ENCODE measurements at places on chromosomes 2 and 18. TPM values are rescaled to one million over a fixed set of nuclear protein-coding genes. Genes with fewer than 3 reads are reported as not detected.

DNA sequence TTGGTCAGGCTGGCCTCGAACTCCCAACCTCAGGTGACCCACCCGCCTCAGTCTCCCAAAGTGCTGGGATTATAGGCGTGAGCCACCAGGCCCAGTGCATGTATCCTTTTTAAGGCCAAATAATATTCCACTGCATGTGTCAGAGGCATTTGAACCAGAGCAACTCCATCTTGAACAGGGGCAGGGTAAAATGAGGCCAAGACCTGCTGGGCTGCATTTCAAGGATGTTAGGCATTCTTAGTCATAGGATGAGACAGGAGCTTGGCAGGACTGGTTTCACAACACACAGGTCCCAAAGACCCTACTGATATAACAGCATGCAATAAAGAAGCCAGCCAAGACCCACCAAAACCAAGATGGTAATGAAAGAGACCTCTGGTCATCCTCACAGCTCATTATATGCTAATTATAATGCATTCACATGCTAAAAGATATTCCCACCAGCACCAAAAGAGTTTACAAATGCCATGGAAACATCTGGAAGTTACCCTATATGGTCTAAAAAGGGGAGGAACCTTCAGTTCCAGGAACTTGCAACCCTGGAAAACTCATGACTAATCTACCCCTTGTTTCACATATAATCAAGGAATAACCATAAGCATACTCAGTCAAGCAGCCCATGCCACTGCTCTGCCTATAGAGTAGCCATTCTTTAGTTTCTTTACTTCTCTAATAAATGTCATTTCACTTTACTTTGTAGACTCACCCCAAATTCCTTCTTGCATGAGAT lies 204.6 kb downstream of the RAB3GAP1 start:
- no peak for DNase-seq

- DNase-seq, result no peak
These were observed 76.8 kb upstream of the EPC2 start for GRCh38 chr2:148567716-148568115.

GRCh38 chr2:209321076-209321475 lies 102.8 kb upstream of the MAP2 start:
- no peak for DNase-seq

Gene VWC2L
- not detected for total RNA-seq

DNA sequence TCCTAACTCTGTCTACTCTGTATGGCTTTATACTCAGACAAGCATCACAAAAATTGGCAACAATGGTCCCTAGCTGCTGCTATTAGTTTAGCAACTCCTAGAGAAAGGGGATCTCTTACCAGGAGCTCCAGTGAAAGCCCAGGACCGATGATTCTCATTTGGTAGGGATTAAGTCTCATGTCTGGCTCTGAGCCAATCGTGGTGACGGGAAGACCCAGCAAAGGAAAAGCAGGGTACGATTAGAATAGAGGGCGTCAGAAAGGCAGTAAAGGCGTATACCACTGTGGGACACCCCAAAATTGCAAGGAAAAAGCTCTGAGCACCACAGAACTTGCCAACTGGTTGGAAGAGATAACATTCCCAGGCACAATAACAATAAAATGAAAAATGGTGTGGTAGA lies 129.5 kb downstream of the MTCL1 start:
- DNase-seq, result no peak

Gene MAP3K19
- not detected for total RNA-seq

Gene ATOH8
- total RNA-seq, result 0.54 TPM

DNA sequence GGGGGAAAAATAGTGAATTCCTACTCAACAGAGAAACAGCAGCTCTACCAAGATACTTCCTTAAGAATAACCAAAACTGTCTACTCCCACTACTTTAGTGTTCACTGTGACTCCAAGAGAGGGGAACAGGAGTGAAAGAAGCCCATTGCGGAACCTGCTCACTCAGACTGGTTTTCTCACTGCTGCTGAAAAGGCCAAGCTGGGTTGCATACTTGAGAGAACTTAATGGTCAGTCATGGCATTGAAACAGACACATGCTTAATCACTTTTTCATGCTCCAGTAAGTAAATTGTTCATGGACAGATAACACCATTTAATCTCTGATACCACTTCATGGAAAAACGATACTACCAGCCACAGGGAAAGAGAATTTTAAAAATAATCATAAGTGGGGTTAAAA lies 35.7 kb upstream of the SLC8A1 start:
- DNase-seq, result no peak

GRCh38 chr2:110876167-110876999 lies 144.0 kb downstream of the ACOXL start:
- no peak for DNase-seq

GRCh38 chr2:144224472-144224871 lies 295.4 kb downstream of the ZEB2 start:
- no peak for DNase-seq

- no peak for DNase-seq
These were observed 171.2 kb upstream of the MYO3B start for GRCh38 chr2:170006587-170007325.

- DNase-seq, result no peak
These were observed 17.2 kb downstream of the TET3 start for GRCh38 chr2:74001781-74002504.

DNA sequence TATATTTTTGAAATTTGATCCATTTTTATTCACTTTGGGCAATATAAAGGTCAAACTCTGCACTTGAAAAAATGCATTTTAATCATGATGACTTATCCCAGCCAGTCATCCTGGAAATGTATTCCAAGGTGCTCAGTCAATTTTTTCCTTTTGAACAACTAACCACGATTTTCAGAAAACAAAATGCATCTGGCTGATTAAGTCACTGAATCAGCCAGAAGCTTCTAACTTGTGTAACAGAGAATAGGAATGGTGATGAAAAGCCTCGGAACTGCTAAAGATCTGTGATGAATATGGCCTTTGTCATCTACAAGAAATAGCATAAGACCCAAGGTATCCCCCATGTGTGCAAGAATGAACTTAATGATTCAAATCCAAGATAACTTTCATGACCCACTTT lies 572.7 kb downstream of the EPHA4 start:
- no peak for DNase-seq

Gene AMER3
- total RNA-seq, result 0.19 TPM

DNA sequence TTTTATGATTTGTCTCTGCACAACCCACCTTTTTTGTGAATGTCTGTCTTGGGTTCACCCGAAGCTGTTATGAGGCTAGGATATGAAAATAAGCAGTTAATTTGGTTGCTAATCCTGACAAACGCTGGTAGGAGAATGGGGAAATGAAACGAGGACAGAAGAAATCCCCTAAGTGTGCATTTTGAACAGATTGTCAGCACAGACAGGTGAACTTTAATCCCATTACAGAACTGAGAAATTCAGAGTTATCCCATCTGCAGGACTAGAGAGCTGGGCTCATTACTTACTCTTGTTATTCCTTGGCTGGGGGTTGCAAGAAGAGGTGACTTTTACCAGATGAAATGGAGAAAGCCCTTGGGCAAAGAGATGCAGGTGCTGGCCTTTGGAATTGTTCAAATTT lies 123.3 kb upstream of the NYAP2 start:
- no peak for DNase-seq

DNA sequence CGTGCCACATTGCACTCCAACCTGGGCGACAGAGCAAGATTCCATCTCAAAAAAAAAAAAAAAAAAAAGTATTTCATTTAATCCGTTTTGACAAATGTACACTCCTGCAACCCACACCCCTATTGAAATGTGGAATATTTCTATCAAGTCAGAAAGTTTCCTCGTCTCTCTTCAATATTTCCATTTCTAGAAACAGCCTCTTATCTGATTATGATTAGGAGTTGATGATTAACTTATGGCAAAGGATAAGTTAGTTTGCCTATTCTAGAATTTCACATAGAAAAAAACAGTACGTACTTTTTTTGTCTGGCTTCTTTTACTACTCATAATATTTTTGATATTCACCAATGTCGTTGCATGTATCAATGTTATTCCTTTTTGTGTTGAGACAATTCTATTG lies 107.1 kb upstream of the DNMT3A start:
- DNase-seq, result no peak

DNA sequence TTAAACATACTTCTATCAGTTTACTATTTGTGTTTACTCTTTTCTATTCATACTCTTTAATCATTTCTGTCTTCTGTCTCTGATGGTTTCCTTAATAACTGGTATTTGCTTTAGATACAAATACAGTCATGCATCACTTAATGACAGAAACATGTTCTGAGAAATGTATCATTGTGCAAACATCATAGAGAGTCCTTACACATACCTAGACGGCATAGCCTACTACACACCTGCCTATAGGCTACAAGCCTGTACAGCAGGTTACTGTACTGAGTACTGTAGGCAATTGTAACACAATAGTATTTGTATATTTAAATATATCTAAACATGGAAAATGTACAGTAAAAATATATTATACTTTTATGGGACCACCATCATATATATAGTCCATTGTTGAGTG lies 36.3 kb downstream of the VSNL1 start:
- DNase-seq, result no peak

Gene EGR4
- total RNA-seq, result not detected

GRCh38 chr2:29987146-29987545 lies 65.8 kb upstream of the ALK start:
- DNase-seq, result no peak

DNA sequence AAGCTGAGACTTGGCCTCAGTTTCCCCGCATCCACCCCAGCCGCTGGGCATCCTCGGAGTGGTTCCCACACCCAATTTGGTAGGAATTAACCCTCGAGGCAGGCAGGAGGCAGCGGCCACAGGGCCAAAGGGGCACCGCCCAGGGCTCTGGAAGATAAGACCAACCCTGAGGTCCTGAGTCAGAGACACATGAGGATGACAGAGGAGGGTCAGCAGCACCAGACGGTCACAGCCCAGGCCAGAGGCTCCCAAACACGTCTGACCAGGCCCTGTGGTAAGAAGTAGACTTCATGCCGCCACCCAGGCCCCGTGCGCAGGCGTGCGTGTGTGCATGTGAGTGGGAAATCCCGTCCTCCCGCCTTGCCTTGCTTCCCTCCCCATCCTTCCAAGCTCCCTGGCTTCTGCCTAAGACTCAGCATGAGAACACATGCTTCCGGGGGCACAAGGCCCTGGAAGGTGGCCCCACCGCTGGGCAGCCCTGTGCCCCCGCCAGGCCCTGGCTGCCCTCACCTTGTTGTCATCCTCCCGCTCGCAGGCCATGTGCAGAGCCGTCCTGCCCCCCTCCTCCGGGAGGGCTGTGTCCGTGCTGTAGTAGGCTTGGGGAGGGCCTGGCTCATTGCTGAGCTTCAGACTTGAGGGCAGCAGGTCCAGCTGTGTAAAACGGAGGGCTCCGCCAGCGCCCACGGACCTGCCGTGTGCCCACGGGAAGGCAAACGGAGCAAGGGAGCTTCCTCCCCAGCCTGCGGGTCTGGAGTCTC lies 46.3 kb downstream of the ANKMY1 start:
- no peak for DNase-seq

DNA sequence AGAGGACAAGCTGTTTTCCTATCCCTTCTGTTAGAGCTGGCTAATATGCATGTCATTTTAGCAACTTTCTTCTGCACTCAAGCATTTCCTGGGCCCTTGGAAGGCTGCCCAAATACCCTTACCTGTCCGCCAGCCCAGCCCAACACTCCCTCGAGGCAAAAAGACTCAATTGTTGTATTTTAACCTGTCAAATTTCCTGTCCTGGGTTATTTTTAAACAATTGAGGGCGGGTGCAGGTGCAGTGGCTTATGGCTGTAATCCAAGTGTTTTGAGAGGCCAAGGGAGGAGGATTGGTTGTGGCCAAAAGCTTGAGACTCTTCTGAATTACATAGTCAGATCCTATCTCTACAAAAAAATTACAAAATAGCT lies 125.0 kb upstream of the ARHGAP28 start:
- no peak for DNase-seq

Gene SCN3A
- total RNA-seq, result not detected

- no peak for DNase-seq
These were observed 29.4 kb upstream of the TSPYL6 start for GRCh38 chr2:54285451-54285850.

DNA sequence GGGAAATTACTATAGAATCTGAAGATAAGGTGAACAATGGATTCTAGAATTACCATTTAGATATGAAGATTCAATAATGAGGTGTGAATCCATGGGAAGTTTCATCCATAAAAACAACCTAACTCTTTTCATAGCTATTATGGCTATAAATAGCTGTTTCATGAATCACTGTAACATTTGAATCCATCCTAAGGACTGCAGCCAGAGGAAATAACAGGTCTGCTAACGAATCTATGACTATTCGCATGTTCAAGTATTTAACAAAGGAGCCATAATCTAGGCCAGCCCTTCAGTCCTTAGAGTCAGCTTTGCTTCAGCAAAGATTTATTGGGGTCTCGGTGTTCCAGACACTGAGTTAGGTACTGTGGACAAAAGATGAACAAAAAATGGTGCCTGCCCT lies 87.1 kb downstream of the MYOM1 start:
- DNase-seq, result no peak

- no peak for DNase-seq
These were observed 739 bp downstream of the PKDCC start for GRCh38 chr2:42048299-42049220.

Gene SERPINB3
- total RNA-seq, result 0.17 TPM

- DNase-seq, result no peak
These were observed 3.5 kb upstream of the MAB21L4 start for GRCh38 chr2:240899468-240899865.

DNA sequence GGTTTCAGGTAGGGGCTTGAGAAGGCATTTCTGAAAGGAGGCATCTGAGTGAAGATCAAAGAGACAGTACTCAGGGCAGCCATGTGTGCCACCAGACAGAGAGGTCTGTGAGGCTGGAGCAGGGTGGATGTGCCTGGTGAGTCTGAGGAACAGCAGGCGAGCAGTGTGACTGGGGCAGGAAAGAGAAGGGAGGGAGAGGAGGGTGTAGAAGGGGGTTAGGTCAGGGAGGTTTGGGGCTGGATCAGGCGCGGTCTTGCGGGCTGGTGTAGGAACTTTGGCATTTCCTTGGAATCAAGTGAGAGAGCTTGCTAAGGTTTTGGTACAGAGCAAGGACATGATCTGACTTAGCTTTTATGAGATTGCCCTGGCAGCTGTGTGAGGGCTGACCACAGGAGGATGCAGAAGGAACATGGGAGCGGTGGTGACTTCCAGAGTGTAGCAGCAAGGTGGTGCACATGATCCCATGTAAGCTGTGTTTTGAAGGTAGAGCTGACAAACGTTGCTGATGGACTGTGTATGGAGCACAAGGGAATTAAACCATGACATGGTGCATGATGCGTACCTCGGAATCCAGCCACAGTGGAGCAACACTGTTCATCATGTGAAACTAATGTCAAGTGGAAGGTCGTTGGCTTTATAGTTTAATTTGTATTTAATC lies 13.9 kb downstream of the RAB31 start:
- DNase-seq, result no peak

DNA sequence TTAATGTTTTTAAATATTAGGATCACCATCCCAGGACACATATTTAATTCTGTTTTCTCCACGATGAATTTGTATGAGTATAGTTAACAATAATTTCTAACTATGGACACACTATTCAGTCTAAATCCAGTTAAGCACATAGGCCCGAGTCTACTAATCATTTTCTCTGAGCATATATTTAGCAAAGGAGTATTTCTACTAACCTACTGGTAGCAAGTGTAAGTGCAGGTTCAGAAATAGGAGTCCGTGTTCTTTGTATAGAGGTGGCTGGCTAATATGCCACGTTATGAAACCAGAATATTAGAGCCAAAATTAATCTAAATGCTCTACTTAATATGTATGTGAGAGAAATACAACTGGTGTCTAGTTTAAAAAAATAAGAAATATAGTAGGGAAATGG lies 416.6 kb upstream of the NXPH2 start:
- no peak for DNase-seq

All from H1 (cell line).